Mammary epithelial cell (primary cell): ENCODE measurements at places on chromosomes 3 and 15.

GRCh38 chr3:113409676-113410075 is 31.6 kb downstream of the CFAP44 start:
- no peak for DNase-seq

GRCh38 chr3:81245043-81245442 is 516.4 kb downstream of the GBE1 start:
- no peak for DNase-seq

- no peak for DNase-seq
Measured at GRCh38 chr15:80946576-80946975, 43.0 kb downstream of the MESD start.

DNA sequence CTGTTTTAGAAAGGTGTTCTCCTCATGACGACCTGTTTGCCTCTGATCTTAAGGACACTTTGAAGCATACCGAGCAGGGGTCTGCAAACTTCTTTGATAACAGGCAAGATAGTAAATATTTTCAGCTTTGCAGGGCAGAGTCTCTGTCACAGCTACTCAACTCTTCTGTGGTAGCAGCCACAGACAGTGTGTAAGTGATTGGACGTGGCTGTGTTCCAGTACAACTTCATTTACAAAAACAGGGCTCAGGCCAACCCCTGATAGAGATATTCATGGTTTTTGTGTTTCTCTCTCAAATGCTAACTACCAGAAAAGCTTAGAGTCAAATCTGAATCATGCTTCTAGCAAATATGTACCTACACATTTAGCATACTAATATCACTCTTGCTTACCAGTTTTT is 51.5 kb downstream of the TGFBR2 start:
- DNase-seq, result no peak

DNA sequence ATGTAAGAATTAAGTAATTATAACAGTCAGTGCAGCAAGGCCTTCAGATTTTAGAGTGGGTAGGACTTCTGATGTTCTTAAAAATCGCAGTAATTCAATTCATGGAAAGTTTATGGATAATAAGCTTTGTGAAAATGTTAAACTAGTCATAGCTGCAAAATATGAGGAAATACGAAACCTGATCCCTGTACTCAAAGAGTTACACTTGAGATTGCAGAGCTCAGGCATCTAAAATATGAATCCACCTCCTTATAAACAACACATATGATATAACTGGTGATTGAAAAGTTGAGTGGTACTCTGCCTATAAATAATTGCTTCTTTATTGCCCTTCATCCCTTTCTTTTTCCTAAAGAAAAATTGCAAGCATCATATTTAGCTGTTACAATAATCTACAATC is 473.3 kb downstream of the OTOL1 start:
- DNase-seq, result no peak

GRCh38 chr15:100588638-100589242 is 13.2 kb downstream of the LINS1 start:
- DNase-seq, result peak; percentile 17

DNA sequence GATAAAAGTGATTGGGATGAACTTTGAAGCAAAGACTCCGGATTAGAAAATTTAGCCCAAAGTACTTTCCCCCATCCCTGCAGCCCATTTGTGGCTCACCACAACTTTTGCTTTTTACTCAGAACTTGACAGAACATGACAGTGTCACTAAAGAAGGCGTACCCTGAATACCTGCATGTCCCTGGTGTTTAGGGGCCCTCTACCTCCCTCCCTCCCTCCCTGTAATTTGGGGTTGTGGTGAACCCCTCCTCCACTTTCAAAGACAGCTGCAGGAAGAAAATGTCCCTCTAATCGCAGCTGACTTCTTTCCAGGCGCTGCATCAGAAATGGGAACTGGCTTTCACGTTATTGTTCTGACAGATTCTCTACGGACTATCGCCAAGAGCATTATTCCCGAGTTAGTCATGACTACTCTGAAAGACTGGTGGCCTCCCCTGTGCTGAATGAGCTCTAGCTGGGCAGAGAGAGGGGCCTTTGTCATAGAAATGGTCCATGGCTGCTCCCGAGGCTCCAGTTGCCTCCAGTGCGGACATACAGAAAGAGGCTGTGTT is 93.2 kb upstream of the ARHGEF3 start:
- no peak for DNase-seq

DNA sequence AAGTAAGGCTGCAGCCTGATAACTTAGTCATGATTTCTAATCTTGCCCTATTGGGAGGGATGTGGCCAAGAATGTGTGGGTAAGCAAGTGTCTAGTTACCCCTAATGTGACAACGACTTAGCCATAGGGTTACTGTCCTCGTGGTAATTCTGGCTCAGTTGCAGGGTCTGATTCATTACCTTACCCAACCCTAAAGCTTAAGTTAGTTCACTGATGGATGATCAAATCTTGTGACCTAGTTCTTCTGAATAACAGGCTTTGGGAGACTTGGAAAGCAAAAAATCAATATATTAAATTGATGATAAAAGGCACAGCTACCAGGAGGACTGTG is 1.6 kb upstream of the INTS14 start:
- peak; percentile 27 for DNase-seq

DNA sequence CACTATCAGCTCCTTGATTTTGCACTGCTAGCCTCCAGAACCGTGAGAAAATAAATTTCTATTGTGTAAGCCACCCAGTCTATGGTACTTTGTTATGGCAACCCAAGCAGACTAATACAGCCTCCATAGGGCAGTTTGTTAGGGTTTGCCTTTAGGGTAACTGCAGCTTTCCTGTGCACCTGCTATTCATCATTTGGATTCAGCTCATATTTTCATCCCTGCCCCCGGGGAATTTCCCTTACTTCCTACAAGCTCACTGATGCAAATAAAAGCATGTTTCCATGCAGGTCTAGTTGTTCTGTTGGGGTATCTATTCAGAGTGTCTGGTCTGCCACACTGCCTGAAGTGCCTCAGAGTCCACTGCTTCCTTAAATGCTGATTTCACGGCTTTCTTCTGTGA is 48.6 kb upstream of the ATOSA start:
- peak; percentile 19 for DNase-seq

DNA sequence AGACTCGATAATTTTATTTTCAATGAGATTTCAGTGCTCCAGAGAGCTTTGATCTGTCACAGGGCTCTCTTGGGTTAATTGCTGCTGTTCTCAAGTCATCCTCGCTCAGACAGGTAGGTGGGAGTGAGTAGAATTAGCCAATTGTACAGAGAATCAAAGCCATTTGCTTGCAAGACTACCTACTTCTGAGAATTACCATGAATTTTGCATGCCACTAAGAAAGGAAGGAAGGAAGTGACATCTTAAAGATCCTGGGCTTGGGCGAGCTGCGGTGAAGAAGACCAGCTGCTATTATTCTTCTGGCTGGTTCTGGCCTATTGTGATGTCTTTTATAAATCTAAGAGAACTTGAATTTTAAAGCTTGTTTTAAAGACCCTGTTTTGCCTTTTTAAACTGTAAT is 154.1 kb upstream of the LPP start:
- no peak for DNase-seq

DNA sequence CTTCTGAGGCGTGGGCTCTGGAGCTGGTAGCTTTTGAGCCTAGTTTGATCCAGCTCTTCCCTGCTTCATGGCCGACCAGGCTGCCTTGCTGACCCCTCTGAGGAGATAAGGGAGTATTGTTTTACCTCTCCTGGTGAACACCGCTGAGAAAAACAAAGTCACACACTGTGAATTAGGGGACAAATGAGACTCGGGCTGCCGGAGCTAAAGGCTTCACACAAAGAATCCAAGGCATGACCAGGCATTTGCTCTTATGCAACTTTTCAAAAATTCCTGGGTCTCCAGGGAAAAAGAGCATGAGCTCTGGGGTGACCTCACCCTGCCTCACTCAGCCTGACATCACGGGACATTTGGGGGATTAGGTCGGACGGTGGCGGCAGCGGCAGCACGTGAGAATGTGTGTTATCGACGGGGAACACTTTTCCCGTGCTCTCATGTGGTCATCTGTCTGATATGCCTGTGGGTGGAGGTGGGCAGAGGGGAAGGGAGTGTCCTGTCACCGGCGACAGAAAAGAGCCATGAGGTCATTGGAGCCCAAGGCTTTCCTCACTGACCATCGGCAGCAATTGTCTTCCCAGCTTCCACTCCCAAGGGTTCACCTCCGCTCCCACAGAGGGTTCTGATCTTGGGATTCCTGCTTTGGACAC is 61.0 kb downstream of the TMEM44 start:
- DNase-seq, result peak; percentile 30

GRCh38 chr15:88917760-88918159 is 4.6 kb upstream of the MFGE8 start:
- no peak for DNase-seq

DNA sequence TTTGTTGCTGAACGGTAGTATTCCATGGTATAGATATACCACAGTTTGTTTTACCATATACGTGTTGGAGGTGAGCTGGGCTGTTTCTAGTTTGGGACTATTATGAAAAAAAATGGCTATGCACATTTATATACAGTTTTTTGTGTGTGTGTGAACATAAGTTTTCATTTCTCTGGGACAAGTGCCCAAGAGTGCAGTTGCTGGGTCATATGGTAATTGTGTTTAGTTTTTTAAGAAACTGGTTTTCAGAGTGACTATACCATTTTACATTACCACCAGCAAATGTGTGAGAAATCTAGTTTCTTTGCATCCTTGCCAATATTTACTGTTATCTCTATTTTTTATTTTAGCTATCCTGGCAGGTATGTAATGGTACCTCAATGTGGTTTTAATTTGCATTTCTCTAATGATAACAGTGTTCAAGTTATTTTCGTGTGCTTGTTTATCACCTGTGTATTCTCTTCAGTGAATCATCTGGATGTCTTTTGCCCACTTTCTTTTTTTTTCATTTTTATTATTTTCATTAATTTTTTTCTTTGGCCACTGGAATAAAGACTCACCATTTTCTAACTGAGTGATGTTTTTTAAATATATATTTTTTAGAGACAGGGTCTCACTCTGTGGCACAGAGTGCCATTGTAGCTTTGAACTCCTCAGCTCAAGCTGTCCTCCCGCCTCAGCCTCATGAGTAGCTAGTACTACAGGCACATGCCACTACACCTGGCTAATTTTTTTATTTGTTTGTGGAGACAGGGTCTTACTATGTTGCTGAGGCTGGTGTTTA is 75.3 kb downstream of the ZNF609 start:
- no peak for DNase-seq

DNA sequence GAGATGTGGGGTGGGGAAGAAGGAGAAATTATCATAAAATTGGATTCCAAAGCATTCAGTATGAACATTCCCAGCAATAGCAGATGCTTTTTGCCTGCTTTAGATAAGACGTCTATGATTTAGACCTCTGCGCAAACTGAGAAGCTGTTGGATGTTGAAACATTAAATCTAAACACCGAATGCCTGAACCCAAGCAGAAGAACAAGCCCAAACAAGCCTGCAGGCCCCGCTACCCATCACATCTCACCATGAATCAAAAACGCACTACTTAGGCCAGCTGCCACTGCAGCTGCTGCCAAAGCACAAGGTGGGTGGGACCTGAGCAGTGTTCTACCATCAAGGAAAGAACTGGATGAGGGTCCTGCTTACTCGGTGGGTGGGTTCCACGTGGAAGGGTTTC is 24.4 kb upstream of the THBS1 start:
- DNase-seq, result peak; percentile 26

DNA sequence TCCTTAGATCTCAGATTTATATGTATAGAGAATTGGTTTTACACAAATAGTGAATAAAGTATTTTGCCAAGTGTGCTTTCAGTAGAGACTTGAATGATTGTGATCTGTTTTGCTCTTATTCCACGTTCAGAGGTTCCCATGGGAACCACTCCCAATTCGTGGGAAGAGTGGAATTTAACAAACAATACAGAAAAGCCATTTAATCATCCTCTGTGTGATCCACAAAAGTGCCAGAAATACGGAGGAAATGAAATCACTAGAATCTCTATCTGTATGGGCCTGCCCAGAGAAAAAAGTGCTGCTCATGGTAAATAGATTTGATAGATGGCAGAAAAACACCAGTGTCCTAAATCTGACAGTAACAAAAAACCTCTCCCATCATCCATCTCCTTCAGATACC is 56.0 kb downstream of the CNTN4 start:
- no peak for DNase-seq

- DNase-seq, result no peak
Measured at GRCh38 chr15:77901921-77902750, 175.4 kb downstream of the TBC1D2B start.

DNA sequence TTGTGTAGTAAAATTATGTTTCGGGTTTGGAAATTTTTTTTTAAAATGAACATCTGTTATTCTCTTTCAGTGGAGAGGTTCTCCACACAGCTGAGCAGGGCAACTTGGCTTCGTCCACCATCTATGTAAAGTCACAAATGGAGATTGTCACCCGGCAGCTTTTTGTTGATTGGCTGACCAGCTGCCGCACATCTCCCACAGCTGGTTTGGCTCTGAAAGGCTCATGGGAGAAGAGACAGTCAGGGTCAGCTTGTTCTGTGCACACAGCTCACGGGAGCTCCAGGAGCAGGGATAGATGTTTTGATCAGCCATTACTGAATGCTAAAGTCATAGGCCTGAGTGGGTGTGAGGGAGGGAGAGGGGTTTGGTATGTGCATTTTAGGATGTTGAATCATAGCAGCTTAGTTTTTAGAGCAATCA is 12.9 kb upstream of the CCDC80 start:
- peak; percentile 64 for DNase-seq

- no peak for DNase-seq
Measured at GRCh38 chr3:63437858-63438257, 159.8 kb downstream of the SYNPR start.

DNA sequence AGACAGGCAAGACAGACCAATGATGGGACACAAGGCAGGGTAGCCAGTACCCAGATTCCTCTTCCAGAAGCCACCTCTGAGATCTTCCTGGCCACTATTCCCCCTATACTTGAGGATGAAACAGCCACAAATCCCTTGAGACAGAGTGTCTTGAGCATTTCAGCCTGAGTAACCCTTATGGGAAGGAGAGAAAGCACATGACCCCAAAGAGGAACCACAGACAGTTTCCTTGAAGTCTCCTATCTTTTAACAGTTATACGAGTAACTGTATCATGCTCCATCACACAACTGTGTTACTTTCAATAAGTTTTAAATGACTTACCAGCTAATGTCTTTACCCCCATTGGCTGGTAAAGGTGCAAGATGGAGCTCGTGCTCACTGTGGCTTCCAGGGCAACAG is 9.3 kb downstream of the VIPR1 start:
- no peak for DNase-seq

- DNase-seq, result no peak
Measured at GRCh38 chr3:7536921-7537320, 676.0 kb downstream of the GRM7 start.

- DNase-seq, result no peak
Measured at GRCh38 chr3:51773529-51774056, 5.4 kb downstream of the IQCF6 start.

DNA sequence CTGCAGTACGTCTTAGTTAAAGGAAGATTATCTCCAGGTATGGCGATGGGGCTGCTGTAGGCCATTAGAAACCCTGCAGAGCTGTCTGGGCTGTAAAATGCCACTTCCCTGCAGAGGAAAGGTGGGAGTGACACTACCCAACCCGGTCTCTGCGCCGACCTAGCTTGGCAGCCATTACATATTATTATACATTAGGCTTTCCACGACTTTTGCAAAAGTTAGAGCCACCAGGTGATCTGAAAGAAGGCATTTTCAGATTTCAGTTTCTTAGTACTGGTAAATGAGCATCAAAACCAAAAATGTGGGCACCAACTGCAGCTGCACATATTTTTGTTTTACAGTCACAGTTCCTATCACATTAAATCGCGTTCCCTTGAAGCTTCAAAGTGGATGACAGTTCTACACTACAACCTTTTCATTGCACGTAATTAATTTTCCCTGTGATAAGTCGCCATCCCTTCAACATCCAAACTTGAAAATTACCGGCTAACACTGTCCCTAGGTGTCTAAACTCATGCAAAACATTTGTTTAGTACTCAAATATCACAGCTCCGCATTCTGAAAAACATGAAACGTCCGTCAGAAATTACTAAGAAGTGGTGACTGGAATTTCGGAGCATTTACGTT is 81.4 kb upstream of the CHD2 start:
- peak; percentile 37 for DNase-seq
